ENCODE measurements at places on chromosomes 16 and 17.

DNA sequence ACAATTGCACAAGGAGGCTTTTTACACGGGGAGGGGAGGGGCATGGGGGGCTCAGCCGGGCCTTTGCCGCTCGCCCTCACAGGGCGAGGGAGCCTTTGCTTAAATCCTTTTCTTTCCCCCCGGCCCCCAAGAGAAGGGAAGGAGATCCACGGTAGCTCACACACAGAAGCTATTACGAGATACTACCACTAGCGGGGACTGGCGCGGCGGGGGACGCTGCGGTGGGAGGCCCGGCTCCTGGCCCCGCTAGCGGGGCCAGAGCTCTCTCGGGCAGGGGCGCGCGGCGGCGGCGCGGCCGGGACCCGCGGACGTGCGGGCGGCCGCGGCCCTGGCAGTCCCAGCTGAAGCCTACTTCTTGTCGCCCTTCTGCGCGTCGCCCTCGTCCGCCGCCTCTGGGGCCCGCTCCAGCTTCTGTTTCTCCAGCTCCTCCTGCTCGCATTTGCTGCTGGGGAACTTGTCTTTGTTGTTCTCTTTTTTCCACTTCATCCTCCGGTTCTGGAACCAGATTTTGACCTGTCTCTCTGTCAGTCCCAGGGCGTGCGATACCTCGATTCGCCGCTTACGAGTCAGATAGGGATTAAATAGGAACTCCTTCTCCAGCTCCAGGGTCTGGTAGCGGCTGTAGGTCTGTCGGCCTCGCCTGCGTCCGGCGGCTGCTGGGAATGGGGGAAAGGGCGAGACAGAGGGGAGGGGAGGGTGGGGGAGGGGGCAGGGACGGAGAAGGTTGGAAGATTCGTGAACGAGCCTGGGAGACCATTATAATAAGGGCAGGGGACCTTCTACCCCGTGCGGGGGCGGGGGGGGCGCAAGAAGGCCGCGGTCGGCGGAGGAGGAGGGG, 2.0 kb downstream of the HOXB8 start:
- DNase-seq: peak; percentile 40

DNA sequence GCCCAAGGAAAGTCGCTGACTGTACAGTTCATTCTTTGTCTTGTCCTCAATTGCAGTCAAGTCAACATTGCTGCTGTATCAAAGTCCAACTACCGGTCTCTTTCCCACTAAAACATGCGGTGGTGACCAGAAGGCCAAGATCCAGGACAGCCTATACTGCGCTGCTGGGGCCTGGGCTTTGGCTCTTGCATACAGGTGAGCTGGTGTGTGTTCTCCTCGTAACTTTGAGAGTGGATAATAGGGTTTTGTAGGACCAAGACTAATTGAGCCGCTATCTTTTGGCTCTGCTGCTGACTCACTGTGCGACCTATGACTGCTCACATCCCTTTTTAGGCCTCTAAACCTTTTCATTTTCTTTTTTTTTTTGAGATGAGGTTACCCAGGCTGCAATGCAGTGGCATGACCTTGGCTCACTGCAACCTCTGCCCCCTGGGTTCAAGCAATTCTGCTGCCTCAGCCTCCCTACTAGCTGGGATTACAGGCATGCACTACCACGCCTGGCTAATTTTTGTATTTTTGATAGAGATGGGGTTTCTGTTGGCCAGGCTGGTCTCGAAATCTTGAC, 38.7 kb downstream of the PHKB start:
- no peak for DNase-seq

- no peak for DNase-seq
These were observed 46.7 kb upstream of the KDM8 start for GRCh38 chr16:27156579-27156978.

DNA sequence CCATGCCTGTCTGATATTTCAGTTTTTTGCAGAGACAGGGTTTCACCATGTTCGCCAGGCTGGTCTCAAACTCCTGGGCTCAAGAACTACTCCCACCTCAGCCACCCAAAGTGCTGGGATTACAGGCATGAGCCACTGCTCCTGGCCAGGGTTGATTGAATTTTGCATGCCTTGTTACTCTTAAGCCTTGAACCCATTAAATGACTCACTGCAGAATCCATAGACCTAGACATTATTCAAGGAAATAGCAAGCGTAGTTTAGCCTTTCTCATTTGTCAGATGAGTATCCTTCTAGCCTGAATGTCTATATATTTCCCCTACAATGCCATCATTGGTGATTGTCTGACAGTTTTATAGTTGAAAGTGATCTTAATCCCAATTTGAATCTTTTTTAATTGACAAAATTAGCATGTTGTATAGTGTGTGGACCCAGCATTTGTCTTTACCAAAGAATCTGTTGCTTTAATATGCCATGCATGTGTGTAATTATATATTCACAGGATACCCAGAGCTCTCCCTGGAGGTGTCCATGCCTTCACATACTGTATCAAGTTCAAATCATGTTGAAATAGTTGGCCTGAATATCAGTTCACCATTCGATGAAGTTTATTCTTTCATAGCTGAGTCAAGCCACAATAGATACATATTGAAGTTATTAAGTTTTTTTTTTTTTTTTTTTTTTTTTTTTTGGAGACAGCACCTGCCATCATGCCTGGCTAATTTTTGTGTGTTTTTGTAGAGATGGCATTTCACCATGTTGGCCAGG, 321.0 kb downstream of the CPPED1 start:
- DNase-seq: no peak

DNA sequence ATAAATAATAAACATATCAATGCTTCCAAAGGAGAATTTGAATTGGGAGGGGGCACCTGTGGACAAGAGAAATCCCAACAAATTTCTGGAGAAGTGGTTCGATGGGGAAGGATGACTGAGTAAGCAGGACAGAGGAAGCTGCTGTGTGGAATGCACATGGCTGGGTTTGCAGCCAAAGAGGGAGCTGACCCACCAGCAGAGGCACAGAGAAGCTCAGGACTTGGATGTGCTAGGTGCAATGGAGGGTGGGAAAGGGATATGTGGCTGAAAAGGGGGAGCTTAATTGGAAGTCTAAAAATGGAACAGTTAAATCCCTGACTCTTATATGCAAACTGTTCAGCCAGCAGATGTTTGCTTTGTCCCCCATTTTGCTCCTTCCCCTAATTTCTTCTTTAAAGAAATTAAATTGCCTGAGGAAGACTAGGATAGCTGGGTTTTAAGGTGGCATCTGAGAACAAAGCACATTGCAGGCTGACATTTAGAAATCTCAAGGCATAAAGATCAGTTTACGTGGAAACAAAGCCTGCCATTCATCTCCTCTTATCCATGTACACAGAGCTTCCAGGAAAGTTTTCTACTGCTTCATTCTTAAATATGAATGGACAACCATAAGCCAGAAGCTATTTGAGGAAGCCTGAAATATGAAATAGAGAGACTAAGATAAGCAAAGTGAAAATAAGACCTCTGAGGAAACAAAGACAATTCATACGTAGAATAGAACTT, 23.0 kb upstream of the TNS4 start:
- DNase-seq: no peak

- peak; percentile 95 for DNase-seq
These were observed 797 bp downstream of the PRCD start for GRCh38 chr17:76540381-76541300.
